ENCODE measurements at places on chromosomes 11 and 22.

DNA sequence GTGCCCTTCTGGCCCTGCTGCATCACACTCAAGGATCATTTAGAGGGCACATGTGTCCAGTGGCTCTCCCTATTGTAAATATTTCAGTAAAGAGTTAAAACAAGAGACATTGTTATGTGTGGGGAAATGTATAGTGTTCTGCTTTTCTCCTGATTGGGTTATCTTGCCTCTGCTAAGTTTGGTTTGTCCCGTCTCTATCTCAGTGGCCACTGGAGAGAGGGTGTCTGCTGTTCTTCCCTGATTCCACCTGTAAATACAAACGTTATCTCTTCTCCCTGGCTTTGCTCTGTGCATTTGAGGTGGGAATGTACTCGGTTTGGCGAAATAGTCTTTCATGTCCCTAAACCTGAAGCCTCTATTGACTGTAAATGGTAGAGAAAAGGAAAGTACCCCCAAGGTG is 6.3 kb downstream of the MIEF1 start:
- no peak for DNase-seq

GRCh38 chr11:134060316-134060715 is 8.6 kb upstream of the JAM3 start:
- DNase-seq: no peak

DNA sequence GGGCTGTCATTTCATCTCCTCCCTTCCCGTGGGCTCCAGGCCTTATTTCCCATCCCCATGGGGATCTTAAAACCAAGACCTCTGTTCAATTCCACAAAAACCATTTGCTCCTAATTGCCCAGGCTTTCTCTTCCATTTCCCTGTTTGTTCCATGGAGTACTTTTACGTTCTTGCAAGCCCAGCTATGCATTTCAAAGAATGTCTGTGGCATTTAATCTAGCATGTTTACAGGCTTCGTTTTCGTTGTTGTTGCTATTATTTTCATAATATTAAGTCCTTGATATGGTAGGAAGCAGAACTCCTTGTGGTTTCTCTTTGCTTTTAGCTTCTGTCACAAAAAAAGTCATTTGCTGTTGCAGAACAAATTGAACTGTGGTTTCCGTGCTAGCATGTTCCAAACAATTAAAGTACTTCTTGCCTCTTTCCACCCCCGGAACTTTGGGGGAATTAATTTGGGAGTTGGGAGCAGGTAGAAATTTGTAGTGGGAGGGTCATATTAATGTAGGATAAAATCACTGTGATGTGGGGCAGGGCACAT is 68.1 kb upstream of the SLC22A12 start:
- DNase-seq: no peak

DNA sequence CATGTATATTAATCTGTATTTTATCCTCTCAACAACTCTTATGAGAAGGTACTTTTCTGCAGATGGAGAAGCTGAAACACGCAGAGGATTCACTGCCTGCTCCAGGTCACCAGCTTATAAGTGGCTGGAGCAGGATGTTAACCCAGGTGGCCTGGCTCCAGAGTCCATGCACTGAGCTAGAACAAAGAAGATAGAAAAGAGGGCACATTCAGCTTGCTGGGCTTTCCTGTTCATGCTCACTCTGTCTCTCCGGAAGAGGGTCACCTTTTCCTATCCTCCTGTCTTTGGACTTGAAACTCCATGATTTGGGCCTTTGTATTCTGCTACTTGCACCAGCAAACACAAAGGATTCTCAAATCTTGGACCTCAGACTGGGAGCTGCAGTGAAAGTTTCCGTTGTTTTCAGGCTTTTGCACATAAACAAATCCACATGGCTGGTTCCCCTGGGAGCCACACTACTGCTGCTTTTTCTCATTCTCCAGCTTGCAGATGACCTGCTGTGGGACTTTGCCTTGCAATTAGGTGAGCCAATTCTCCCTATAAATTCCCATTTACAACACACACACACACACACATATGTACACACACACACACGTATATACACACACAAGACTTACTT is 117.3 kb upstream of the GRK3 start:
- DNase-seq: no peak

DNA sequence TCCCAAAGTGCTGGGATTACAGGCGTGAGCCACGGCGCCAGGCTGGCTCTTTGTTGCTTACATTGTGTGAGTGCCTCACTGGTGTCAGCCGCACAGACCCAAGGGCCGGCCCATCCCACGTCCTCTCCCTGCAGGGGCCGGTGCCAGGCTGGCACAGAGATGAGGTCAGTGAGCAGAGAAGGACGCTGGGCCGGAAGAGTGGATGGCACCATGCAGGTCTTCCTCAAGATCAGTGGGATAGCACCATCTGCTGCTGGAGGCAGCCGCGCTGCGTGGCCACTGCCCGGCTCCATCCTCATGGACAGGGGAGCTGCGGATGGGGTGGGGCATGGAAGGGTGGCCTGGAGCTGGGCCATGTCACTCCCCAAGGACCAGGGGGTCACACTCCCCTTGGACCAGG is 22.0 kb upstream of the FGF4 start:
- no peak for DNase-seq

Data from stimulated activated CD8-positive, alpha-beta memory T cell treated with anti-CD3 and anti-CD28 coated beads, Interleukin-15, amount 100 ng/mL, for 1 hour (primary cell).